ENCODE measurements at places on chromosomes 4 and X.

DNA sequence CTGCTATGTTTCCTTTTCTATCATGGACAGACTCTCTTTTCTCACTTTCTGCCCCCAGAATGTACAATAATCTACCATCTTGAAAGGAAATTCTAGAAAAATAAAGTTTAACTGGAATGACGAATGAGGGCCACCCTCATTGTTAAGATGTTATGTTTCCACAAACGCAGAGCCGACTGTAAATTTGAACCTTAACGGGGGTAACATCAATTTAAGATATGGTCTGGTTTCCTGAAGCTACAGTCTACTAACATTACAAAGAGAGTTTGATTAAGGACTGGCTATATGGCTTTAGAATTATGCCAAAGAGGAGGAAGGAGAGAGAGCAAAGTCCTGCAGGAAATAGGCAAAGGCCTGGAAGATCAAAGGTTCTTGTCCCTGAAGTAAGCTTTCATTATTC, 227.2 kb downstream of the USP46 start:
- no peak for DNase-seq

- peak; percentile 59 for DNase-seq
Measured at GRCh38 chr4:121690001-121690400, 6.8 kb downstream of the ANXA5 start.

DNA sequence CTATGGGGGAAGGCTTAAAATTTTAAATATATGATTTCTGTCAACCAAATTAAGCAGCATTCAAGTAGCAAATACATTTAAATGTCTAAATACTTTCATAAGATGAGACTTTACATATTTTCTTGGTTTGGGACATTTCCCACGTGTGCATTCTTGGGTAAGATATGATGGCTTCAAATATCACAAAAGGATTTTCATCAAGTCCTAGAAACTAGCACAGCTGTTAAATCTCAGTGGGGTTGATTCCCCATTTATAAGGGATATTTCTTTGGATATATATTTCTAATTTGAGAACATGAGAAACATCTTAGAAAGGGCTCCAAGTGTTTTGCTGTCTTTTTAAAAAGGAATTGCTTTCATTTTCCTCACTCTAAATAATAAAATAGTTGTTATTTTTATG, 90.2 kb downstream of the P2RY10 start:
- DNase-seq = no peak

GRCh38 chrX:132217203-132218073, 1.8 kb downstream of the RAP2C start:
- peak; percentile 76 for DNase-seq

GRCh38 chrX:132414404-132414803, 74.4 kb downstream of the MBNL3 start:
- DNase-seq = no peak

DNA sequence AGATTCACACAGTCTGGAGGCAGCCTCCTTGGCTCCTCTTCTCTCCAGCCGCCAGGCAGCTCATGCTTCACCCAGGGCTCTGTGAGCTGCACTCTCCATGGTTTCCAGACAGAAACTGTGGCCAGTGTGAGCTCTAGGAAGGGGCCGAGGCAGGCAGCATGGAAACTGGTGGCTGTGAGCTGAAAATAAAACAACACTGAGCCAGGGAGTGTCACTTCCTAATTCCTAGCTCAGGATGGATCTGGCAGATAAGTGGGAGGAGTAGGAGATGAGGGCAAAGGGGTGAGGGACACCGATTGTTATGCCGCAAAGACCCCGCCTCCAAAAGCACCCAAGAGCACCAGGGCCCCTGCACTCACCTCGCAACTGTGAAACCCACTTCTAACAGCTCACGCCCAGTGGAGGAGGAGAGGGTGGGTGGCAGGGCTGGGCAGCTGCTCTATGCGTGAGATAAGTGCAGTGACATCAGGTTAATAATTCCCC, 69.8 kb downstream of the FHDC1 start:
- no peak for DNase-seq

GRCh38 chr4:155758481-155759371, at the start of gene GUCY1B1:
GUCY1B1 (plus strand) TSS chr4:155759021; CDS start chr4:155759141, 120 bp downstream.
- peak; percentile 97 for DNase-seq

- no peak for DNase-seq
Measured at GRCh38 chrX:64377753-64378152, 17.5 kb downstream of the MTMR8 start.

DNA sequence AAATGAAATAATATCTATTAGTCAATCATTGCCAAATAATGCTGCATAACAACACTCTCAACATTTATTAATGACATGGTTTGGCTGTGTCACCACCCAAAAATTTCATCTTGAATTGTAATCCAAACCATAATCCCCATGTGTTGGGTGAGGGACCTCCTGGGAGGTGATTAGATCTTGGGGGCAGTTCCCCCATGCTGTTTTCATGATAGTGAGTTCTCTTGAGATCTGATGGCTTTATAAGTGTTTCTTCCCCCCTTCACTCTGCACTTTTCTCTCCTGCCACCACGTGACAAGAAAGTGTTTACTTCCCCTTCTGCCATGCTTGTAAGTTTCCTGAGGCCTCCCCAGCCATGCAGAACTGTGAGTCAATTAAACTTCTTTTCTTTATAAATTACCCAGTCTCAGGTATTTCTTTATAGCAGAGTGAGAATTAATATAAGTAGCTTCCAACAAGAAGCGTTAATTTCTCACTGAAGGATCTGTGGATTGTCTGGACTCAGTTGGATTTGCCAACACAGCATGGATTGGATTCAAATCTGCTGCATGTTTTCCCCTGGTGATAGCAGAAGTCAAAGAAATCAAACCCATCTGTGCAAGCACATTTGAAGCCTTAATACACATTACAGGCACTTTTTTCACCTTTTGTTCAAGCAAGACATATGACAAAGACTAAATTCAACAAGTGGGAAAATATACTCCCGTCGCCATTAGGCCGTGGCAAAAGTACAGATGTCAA, 216.6 kb downstream of the PDGFC start:
- no peak for DNase-seq

DNA sequence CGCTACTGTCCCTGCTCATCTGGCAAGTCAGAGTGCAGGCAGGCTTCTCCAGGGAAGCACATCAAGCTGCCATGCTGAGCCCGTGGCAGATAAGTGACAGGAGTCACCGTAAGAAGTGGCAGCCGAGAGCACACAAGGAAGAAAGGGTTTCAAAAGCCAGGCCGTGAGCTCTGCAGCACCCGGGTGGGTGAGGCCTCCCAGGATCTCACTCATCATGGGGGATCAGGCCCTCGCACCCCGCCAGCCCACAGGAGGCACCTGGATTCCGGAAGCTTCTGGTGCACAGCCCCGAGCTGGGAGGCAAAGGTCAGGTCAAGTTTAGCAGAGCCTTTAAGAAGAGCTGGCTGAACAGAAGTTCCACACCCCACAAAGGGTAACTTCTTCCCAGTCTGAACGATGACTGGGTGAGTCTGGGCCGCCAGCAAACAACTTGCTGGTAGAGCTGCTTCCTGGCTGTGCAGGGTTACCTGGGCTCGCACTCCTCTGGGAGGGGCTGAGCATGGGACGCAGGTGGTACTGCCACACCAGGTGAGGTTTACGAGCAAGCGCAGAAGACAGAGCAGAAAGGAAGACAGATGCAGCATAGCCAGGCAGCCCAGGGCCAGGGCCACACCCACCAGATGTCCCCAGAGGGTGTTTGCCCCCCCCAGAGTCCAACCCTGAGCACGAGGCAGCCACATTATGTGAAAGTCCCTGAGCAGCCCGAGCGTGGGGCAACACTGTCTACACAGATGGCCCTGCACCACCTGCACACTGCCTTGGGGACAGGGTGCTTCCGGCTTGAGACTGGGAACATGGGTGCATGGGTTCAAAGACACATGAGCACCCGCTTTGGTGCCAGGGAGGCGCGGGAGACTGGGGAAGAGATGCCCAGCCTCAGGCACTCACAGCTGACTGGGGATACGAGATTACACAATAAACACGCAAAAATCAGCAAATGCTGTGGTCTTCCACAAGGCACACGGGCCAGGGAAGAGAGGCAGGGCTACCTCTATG, 7.7 kb downstream of the CCNQ start:
- no peak for DNase-seq

- no peak for DNase-seq
Measured at GRCh38 chr4:26815706-26816105, 44.9 kb upstream of the STIM2 start.

DNA sequence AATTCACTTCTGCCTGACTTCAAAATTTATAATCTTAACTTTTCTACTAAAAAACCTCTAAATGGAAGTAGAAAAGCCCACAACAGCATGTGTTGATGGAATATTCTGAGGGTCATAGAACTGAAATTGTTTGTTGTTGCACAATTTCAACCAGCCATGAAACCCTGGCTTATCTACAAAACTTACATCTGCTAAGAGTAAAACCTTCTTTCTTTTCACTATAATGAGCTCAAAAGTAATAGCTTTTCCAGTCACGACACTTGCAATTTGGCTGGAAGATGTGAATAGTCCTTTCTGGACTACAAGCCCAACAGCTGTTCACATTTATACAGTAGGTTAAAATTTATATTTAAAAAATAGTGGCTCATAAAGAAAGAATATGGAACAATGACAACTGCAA, 250.0 kb downstream of the GPAT3 start:
- DNase-seq = no peak

All from astrocyte of the hippocampus (primary cell).